Right hindlimb (tissue), 1 donor: ENCODE measurements at places on chromosomes 1 and 21.

- no peak for DNase-seq
Observed at GRCh38 chr1:221633841-221634409, 108.0 kb downstream of the DUSP10 start.

- peak; percentile 87 for DNase-seq
Observed at GRCh38 chr1:156707417-156708217, 2.2 kb upstream of the CRABP2 start.

GRCh38 chr1:8879464-8879921, 1.0 kb upstream of the ENO1 start:
- DNase-seq: no peak

GRCh38 chr1:153626904-153627714, at the start of gene S100A13:
TSS of gene S100A13 (minus strand) at chr1:153627505. CDS start at chr1:153626472, 1,033 bp downstream.
- peak; percentile 91 for DNase-seq

GRCh38 chr1:233791721-233792120, 112.8 kb upstream of the SLC35F3 start:
- no peak for DNase-seq

- no peak for DNase-seq
Observed at GRCh38 chr1:55986003-55986402, 593.4 kb downstream of the PLPP3 start.
